RCC 7860 (cell line): ENCODE measurements at places on chromosomes 4 and X.

- DNase-seq, result no peak
Measured at GRCh38 chrX:54067766-54068165, 23.5 kb upstream of the PHF8 start.

DNA sequence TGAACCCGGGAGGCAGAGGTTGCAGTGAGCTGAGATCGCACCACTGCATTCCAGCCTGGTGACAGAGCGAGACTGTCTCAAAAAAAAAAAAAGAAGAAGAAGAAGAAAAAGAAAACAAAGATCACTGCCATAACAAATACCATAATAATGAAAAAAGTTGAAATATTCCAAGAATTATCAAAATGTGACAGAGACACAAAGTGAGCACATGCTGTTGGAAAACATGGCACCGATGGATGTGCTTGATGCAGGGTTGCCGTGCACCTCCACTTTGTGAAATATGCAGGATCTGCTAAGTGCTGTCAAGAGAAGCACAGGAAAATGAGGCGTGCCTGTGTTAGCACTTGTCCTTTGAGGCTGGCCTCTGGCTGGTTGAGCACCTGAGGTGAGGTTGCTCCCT is 133.3 kb downstream of the STK32B start:
- no peak for DNase-seq

GRCh38 chrX:123121241-123121640 is 62.8 kb upstream of the GRIA3 start:
- DNase-seq, result no peak

DNA sequence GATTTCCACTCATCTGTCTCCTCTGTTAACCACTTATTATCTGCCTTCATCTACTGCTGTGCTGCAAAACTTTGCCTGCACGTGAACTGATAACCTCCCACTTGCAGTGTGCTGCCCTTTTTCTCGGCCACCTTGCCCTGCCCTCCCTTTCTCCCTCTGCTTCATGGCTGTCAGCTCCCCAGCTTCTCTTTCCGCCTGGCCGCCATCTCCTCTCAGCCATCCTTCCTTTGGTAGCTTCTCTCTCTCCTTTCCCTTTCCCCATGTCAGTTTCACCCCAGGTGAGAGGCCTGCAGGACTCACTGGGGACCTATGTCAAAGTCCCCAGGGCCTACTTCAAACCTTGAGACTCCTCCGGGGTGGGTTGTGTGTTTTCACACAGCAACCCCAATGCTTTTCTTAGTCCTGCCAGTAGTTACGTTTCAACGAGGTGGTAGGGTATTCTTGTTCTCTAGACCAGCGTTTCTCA is 6.6 kb downstream of the MSL3 start:
- no peak for DNase-seq

GRCh38 chrX:471281-471680 is 84.6 kb upstream of the PPP2R3B start:
- DNase-seq, result no peak

GRCh38 chr4:25095837-25096236 is 64.4 kb downstream of the SEPSECS start:
- no peak for DNase-seq

- DNase-seq, result peak; percentile 37
Measured at GRCh38 chr4:48756689-48757220, 23.3 kb downstream of the FRYL start.

- DNase-seq, result no peak
Measured at GRCh38 chr4:148684638-148685037, 242.4 kb upstream of the NR3C2 start.

- DNase-seq, result no peak
Measured at GRCh38 chrX:33726281-33727160, 405.6 kb downstream of the FAM47A start.

DNA sequence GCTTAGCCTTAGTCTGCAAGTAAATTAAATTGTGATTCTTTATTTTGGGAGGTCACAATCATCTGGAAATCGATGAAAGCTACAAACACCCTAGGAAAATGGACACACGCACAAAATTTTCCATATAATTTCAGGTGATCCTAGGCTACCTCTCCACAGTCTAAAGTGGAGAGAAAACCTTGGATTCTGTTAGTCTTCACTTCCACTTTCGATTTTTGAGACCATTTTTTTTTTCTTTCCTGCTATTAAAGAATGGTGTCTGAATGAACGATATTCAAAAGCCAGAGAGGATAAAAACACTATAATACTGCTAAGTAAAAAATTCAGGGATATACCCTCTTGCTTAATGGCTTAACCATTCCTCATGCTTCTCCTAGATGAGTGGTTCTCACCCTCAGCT is 1.7 kb downstream of the FBXL5 start:
- no peak for DNase-seq

DNA sequence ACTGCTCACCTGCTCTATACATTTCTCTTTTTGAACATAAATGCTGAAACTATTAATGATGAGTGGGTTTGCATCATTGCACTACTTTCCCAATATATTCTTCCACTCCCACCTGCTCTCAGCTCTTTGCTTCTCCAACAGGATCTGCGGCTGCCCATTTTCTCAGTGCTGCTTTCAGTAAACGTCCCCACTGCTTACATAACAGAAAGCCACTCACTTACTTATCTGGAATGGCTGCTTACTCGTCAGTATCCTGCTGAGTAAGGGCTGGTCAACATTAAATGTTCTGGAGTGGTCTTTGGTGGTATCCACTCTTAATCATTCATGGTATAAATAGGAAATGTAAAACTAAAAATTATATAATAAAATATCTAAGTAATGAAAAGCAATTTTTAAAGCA is 112.8 kb upstream of the HPF1 start:
- DNase-seq, result no peak

DNA sequence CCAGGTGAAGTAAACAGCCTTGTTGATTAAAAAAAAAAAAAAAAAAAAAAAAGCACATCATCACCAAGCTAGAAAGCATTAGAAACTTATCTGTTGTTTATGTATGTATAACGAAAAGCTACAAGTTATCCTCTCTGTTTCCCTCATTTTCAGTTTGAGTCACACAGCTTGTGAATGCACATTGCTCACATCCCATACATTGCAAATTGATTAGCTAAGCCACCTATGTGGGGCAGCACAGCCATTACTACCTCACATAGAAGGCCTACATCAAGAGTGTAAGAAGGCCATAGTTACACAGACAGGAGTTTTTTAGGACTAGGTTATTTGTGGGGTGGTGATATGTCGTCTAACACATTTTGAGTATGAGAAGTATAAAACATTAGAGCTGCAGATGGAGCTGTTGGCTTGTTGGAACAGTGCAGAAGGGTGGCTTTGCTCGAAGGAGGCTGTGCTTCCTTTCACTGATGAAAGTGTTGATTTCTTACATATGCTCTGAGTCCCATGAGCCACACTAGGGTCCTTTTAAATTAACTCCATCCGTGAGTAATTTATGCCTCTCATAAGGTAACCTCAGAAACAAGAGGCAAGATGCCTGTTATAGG is 431.6 kb downstream of the GABRG1 start:
- no peak for DNase-seq

DNA sequence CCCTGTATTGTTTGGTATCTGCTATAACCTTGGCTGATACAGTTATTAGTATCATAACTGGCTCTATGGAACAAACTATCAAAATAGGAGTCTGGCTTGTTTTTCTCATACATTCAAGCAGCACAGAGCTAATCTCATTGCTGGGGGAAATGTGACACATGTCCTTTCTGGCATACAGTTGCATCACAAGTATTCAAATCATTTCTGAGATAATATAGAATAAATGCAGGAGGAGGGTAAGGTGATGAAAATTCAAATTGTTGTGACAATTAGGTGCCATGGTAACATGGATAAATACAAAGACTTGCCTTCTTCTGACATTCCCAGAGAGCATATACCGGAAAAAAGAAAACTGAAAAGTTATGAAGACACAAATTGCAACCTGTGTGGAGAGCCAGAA is 2706.8 kb downstream of the ARAP2 start:
- no peak for DNase-seq

- DNase-seq, result peak; percentile 88
Measured at GRCh38 chr4:146957237-146957636, 11.6 kb upstream of the TTC29 start.

DNA sequence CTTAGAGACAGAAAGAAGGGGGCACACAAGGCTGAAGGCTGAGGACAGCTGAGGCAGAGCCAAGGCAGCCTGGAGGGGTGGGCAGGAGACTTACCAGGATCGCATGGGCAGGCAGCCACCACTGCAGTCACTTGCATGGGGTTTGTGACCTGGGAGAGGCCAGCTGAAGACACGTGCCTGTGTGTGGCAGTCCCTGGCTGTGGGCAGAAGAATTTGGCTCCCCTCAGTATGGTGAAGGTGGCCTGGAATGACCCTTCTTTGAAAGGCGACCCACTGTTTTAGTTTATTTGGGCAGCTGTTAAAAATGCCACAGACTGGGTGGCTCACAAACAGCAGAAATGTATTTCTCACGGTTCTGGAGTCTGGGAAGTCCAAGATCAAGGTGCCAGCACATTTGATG is 22.1 kb upstream of the SLC34A2 start:
- DNase-seq, result no peak
